ENCODE measurements at places on chromosomes 6 and 20.

DNA sequence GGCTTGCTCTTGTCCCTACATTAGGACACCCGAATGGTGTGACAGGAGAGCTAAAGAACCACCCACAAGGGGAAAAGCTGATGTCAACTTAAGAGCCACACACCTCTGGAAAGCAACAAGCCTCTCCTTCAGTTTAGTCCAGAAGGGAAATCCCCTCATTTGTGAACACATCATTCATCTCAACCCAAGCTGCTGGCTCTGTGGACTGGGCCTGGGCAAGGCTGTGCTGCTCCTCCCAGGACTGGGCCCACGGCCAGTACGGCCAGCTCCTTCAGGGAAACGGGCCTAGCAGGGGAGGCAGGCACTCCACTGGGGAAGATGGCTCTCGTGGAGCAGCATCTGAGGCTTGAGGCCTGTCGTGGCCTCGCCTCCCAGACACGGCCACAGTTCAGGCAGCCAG, 12.8 kb upstream of the SLC4A11 start:
- DNase-seq, result no peak

- DNase-seq, result no peak
These were observed 1.4 kb downstream of the RAET1E start for GRCh38 chr6:149896491-149896890.

GRCh38 chr20:1861347-1861976, 33.7 kb upstream of the SIRPA start:
- no peak for DNase-seq

DNA sequence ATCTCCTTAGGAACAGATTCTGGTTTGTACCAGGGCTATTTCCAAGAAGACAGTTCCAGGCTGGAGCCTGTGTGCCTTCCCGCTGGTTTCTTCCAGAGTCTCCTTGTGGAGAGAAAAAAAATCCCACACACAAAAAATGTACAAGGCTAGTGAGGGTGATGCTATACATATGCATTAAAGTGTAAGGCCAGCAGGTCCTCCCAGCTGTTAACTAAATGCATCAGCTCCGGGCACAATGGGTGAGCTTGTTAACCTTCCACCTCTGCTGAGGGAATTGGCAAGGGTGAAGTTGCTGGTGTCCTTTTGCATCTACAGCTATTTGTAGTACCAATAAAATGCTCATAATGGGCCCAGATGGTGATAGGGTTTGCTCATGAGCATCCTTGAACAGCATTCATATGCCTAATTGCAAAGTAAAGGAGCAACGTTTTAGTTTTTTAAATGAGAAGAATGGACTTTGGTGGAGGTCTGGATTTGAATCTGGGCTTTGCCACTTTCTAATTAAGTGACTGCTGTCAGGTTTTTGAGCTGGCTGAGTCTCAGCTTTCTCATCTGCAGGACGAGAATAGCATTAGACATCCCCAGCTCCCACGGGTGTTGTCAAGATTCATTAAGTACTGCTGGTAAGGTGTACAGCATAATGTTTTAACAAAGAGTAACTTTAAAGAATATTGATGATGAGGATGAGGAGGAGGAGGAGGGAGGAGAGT, 361.8 kb downstream of the QKI start:
- no peak for DNase-seq

DNA sequence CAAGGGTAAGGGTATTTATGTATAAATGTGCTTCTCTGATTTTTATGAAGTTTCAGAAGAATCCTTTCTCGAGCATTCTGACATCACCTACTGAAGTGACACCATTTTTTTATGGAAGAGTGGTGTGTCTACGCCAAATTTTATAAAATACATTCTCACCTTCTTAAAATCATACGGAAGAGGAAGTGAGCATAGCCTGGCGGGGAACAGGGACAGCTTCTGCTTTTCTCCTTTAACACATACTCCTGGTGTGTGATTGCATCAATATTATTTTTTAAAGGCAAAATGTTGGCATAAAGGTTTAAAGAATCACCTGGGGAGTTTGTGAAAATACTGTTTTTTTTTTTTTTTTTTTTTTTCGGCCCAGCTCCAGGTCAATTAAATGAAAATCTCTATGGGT, 733.6 kb upstream of the MAN1A1 start:
- DNase-seq, result no peak
